ENCODE measurements at places on chromosomes 1 and 21. TPM values are rescaled to one million over a fixed set of nuclear protein-coding genes. Genes with fewer than 3 reads are reported as not detected.

RAP1GAP gene
- 59.6 TPM for total RNA-seq

DNA sequence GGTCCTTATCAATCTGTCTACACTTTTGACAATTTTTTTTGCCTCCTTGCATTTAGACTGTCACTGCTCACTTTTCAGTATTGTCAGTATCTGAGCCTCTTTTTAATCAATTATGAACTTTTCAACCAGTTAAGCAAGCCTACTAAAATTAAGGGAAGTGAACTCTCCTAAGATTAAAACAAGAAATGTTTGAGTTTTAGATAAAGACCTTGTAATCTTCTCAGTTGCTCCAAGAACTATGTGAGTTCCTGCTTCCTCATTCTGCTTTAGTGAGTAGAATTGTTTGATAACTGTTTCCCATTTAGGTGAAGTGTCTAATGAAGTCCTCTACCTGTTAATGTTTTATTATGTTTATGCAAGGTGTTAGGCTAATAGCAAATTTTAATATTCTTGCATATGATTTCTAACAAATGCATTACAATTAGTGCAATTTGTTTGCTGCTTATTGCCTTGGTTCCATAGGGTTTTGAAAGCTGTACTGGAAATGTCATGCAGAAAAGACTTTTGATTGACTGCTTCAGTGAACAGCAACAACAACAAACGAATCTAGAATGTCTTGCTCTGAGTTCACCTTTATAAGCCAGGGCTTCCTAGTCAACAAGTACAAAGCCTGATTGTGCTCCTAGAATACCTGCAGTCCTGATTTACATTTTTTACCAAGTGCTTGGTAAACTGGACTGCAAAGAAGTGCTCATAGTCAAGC lies 40.9 kb downstream of the PLA2G4A start:
- no peak for DNase-seq

DNA sequence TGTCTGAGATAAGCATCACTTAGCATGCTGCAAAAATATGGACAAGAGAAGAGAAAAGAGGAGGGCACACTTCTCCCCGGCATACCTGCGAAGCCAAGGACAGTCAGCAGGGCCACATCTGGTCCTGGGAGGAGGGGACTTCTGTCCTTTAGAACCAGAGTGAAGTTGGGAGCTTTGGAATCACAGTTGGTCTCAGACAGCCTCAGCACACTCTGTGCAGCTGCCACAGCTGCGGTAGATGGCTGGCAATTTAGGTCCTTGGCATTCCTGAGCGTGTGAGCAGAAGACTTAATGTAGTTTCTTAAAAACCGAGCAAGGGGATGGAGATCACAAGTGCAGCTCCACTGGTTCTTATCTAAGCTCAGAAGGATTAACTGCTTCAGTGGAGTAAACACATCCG lies 32.3 kb downstream of the LRRC53 start:
- DNase-seq, result no peak

RGS18 gene
- 1.7 TPM for total RNA-seq

- DNase-seq, result no peak
These were observed 106.0 kb downstream of the CLIC6 start for GRCh38 chr21:34774750-34775149.

SERPINC1 gene
- total RNA-seq, result not detected

DNA sequence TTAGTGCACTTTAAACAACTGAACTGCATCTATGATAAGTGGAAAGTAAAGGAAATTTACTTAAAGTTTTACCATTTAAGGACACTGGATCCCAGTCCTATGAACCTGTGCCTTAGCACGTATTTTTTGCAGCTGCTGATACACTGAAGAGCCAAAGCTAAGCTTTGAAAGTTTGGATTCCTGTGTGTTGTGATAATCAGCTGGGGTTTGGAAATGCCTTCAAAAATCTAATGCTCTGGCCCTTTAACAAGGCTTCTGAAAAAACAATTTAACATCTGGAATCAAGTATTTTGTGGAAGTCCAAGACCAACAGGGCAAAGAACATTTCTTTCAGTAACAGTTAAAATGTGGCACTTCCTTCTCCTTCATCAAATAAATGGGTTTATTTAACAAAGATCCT lies 51.8 kb downstream of the DDAH1 start:
- no peak for DNase-seq

GRCh38 chr1:181140398-181140797 lies 51.9 kb downstream of the IER5 start:
- DNase-seq, result no peak

IGSF3 gene
- total RNA-seq, result 20.9 TPM

DNA sequence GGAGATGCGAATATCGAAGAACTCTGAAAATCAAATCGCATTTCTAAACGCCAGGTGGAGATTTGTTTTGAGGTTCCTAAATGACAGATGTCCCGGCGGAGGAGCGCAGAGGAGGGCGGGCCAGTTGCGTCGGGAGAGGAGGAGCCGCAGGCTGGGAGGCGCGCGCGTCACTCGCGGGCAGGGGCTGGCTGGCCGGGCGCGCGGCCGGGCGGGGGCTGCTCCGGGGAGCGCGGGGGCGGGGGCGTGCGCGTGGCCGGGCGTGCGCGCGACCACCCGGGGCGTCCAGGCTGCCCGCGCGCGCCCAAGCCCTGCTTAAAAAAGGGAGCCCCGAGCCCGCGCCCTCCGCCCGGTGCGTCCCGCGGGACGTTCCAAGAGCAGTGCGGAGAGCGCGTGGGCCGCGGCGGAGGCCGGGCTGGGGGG lies 47.3 kb downstream of the H3-3A start:
- peak; percentile 91 for DNase-seq

DNA sequence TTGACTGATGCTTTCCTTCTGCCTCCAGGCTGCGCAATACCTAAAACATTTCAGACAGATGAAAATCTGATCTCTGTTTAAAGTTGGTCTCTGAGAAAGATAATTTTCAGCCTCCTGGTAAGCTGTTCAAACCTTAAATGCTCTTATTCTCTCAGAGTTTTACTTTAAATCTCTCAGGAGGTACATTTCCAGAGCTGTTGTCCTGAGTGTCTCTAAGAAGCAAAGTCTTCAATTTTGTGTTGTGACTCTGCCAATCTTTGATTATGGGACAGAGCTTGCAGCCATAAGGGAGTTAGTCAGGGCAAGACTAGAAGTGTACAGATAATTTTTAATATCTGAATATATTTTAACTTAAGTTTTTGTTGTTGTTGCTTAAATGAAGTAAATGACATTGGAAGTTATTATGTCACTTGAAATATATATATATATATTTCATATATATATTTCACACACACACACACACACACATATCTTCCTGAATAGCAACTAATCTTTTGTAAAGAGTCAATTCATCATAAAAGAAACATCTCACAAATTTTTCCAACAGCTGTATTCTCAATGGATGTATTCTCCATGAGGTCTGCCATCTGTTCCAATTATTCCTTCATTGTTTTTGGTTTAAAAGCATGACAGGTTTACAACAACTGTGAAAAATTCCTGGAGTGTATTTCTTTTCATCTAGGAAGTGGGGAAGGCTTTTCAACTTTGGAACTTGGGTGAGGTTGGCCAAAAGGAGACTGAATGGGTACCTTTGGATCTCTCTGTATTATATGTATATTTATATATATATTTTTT lies 259.4 kb downstream of the BACH1 start:
- DNase-seq, result no peak

Measured in mucosa of descending colon (tissue), 3 donors.